ENCODE measurements at places on chromosomes 11 and 22.
A peak's percentile ranks its signal among the peaks of the same experiment; 100 is the strongest.

DNA sequence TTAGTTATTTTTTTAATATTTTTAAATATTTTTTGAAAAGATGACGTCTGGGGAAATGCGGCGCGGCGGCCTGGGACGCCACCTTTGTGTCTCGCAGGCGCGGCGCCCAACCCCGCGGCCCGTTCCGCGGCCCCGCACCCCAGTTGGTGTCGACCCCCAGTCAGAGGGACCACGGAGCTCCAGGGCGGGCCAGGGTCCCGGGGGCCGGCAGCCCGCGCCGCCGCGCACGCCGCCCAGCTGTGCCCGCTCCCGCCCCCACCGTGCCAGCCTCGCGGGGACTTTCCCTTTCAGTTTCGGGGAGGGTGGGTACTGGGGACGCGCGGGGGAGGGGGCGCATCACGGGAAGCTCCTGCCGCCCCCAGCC is 1.6 kb downstream of the CCND1 start:
- DNase-seq, result peak; percentile 65

DNA sequence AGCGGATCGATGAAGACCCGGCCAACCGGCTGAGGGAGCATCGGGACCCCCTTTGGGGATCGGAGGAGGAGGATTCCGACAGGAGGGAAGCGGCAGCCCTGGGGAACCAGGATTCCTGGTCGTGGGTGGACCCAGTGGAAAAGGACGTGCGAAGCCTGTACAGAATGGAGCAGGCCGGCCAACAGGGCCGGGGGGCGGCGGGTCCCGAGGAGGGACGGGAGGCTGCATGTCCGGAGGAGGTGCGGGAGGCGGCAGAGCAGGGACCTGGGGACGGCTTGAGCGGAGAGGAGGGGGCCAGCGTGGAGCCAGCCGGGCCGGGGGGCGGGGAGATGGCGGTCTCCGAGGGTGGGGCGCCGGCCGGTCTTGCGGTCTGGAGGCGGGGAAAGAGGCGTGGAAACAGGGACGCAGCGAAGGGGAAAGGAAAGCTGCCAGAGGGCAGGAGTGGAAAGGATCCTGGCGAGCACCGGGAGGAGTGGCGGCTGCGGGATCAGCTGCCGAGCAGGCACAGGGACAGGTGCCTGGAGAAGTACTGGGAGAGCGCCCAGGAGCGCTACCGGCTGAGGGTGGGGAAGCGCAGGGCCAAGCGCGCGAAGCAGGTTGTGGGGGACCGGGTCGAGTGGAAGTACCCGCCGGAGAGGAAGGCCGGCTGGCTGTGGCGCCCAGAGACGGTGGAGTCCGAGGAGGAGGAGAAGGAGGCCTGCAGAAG is at the start of gene ANO5:
TSS of gene ANO5 (plus strand) at position 444 of the 706 bp plus-strand sequence. CDS start 408 bp downstream, outside the sequence.
- DNase-seq, result peak; percentile 81

GRCh38 chr22:41776381-41776780 is 24.1 kb upstream of the CCDC134 start:
- DNase-seq, result no peak

- DNase-seq, result no peak
These were observed 867 bp downstream of the SPA17 start for GRCh38 chr11:124674571-124674970.

- no peak for DNase-seq
These were observed 395.6 kb downstream of the TENM4 start for GRCh38 chr11:79045018-79045799.

DNA sequence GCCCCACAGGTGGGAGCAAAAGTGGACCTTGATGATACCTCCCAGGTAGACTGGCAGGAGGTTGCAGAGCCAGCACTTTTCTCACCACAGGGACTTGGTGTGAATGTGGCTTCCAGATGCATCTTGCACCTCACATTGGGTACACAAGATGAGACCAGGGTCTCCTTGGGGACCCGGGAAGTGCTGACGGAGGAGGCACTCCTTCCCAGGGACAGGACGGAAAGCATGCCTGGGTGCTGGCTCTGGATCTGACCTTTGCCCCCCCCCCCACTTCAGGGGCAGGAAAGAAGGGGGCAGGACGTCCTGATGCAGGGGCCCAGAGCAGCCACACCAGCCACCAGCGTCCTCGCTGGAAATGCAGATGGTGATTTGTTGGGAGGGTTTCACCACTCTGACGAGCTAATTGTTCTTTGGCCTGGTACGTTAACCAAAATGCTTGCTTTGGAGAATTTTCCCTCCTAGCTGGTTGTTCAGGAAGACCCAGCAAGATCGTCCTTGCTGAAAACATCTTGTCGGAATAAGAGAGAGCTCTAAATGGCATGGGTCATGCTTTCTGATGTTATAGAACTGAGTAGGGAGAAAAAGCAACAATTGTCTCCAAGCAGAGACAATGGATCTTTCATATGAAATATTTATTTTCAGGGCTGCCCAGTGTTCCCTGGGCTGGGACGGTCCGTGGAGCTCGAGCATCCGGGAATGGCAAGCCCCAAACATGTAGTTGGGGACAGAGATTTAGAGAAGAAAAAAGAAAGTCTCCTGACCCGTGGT is 74.4 kb upstream of the PPARA start:
- DNase-seq, result peak; percentile 63

GRCh38 chr11:60085909-60086308 is 2.6 kb upstream of the MS4A2 start:
- DNase-seq, result no peak

GRCh38 chr11:86893235-86893634 is 62.0 kb downstream of the FZD4 start:
- no peak for DNase-seq

DNA sequence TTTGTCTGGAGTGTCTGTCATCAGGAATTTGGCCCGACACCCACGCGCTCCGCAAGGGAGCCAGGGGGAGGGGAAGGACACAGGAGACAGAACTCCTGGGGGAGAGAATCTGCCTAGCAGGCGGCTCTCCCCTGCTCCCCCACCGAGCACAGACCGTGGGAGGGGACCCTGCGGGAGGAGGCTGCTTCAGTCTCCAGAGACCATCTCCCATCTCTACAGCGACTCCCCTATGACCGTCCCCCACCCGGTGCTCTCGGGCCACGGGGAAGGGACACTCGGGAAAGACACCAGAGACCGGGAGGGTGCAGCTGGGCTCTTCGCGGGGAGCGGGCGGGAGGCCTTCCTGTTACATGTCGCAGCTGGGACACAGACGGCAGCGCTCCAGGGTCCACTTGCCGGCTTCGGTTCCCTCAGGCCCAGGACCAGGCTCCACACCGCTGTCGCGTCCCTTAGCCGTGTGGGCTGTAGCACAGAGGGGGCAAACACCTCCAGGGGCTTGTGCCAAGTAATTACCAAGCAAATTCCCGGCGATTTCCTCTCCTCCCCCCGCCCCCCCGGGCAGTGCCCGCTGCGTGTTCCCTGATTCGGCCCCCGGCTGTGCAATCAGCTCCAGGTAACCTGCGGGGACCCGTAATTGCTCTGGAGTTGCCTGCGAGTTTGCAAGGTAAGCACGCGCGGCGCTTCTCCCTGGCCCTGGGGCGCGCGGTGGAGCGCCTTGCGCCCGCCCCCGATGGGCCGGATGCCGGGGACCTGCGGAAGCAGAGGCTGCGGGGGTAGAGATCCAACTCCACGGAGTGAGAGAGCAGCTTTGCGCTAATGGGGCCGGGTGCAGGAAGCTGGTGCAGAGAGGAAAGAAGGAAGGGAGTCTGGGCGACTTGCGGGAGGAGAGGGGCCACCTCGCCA is 155.1 kb upstream of the CADM1 start:
- DNase-seq, result no peak

GRCh38 chr11:7665473-7666291 is 7.6 kb downstream of the CYB5R2 start:
- DNase-seq, result peak; percentile 87

DNA sequence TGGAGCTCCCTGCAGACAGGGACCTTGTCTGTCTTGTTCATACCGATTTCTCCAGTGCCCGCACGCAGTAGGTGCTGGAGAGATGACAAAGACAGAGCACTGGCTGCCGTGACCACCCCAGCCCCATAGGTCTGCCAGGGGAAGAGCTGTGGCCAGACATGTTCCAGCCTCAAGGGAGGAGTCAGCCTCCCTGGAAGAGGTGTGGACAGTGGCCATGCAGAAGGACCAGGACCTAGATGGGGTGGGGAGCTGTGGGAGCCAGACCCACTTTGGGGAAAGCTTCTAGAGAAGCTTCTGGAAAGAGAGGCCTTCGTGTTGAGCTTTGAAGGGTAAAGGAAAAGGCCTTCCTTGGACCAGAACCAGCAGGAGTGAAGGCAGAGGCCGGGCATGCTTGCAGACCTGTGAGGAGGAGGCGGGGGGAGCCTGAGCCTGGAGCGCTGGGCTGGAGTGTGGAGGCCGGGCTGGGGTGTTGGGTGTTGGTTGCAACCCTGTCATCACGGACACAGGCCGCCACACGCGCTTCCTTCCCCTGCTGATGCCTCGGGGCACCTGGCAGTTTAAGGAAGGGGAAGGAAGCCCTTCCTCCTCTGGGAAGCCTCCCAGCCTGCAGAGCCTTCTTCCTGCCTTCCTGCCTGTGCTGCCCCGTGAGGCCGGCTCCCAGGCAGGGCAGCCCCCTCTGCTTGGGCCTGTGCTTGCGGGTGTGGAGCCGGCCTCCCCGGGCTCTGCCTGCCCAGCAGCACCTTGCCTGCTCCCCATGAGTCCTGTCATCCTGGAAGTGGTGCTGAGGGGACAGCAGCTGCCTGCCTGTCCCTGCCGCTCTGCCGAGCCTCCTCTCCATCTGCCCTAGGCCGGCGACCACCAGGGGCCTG is 12.3 kb downstream of the RELT start:
- peak; percentile 74 for DNase-seq

GRCh38 chr11:120709808-120710207 is 198.3 kb downstream of the GRIK4 start:
- DNase-seq, result no peak

GRCh38 chr22:33299245-33299956 is 241.2 kb upstream of the SYN3 start:
- DNase-seq, result no peak

GRCh38 chr11:105296806-105297205 is 157.2 kb upstream of the CARD18 start:
- DNase-seq, result no peak

DNA sequence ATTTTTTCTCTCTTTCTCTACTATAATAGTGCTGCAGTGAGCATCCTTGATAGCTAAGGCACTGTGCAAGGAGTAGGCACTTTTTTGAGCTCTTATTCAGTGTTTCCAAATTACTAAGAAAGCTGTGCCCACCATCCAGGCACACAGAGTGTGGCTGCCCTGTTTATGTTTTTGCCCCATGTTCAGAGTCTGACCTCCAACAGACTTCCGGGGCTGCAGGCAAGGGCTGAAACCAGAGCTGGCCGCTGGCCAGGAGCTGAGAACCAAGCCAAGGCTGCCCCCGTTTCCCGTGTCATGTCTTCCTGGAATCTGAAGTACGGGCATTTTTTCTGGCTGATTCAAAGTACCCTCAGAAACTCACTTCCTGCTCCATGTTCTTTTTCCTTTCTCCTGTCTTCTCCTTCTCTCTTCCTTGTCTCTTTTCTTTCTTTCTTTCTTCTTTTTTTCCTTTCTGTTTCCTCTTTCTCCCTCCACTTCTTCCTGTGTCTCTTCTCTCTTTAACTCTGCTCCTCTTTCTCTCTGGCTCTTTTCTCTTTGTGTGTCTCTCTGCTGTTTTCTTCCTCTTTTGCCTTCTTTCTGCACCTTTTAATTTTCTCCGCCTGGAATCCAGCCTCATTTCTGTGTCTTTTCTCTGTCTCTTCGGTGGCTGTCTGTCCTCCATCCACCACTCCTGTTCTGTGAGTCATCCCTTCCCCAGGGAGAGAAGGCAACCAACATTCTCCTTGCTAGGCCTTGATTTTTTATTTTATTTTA is 17.0 kb upstream of the KCTD14 start:
- peak; percentile 81 for DNase-seq

- no peak for DNase-seq
These were observed 45.6 kb downstream of the OR4D9 start for GRCh38 chr11:59556917-59557348.

- DNase-seq, result no peak
These were observed 40.8 kb downstream of the ZNF214 start for GRCh38 chr11:6979365-6979764.

DNA sequence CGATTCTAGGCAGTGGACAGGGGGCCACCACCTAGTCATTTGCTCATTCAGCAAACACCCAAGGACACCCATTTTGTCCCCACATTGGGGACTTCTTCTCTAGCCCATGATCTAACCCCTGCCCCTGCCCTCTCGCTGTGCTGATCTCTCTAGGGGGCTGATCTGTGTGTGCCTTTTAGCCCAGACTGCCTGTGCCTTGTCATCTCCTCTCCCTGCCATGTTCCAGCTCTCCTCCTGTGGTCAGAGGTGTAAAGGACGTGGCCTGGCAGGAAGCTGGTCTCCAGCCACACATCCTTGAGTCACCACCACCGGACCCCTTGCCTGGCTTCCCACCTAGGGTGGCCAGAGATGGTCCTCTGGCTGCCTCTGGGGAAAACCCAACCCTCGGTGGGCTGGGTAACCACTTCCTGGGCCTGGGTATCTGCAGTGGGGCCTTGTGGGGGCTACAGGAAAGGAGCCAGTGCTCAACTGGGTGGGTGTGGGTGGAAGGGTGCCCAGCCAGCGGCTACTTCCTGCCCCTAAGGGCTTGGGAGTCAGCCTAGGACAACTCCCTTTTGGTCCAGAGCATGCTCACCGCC is 1.3 kb downstream of the CTSW start:
- DNase-seq, result no peak

DNA sequence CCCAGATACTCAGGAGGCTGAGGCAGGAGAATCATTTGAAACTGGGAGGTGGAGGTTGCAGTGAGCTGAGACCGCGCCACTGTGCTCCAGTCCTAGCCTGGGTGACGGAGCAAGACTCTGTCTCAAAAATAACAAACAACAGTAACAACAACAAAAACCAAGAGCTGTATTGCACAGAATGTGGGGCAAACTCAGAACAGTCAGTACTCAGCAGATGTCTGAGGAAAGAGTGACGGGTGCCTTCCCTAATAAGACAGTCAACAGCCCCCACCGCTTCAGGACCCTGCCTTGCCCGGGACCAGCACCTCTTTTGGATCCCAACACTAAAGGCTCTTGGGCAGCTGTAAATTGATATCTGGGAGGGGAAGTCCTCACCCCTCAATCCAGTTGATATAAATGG is 40.3 kb downstream of the RIBC2 start:
- no peak for DNase-seq

DNA sequence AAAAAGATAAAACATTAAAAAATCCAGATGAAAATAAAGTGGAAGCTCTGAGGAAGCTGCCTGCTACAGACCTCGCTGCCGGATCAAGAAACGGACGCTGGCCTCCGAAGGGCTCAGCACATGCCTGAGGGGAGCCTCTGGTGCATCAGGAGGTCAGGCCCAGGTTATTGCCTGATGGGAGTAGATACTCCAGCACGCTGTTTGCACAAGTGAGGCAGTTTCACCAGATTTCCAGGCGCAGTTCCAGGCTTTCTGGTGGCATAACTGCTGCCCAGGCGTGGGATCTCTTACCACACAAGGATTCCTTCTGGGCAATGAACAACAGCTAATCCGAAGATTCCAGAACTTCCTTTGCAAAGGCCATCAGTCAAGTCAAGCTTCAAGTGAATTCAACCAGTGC is 154.2 kb downstream of the MPPED1 start:
- no peak for DNase-seq
